Breast epithelium (tissue), 4 donors: ENCODE measurements at places on chromosomes 2 and 18. TPM values are rescaled to one million over a fixed set of nuclear protein-coding genes. Genes with fewer than 3 reads are reported as not detected.
A peak's percentile ranks its signal among the peaks of the same experiment; 100 is the strongest.

MAL gene
- total RNA-seq: not detected

MEP1B gene
- total RNA-seq: 0.33 TPM

C18orf54 gene
- 1.3 TPM for total RNA-seq

TFCP2L1 gene
- 90.3 TPM for total RNA-seq

STAT4 gene
- 5.9 TPM for total RNA-seq

IL1F10 gene
- total RNA-seq: not detected

LRRC30 gene
- not detected for total RNA-seq

SULT1C4 gene
- total RNA-seq: 19.8 TPM

GPR17 gene
- not detected for total RNA-seq

OR6B2 gene
- not detected for total RNA-seq

INO80D gene
- total RNA-seq: 29.9 TPM

IL36RN gene
- total RNA-seq: not detected

SERPINB3 gene
- not detected for total RNA-seq

CFC1 gene
- total RNA-seq: not detected

TMEM37 gene
- total RNA-seq: 43.2 TPM

- peak; percentile 27 for DNase-seq
These were observed 611 bp downstream of the TCF7L1 start for GRCh38 chr2:85133751-85134254.

DNA sequence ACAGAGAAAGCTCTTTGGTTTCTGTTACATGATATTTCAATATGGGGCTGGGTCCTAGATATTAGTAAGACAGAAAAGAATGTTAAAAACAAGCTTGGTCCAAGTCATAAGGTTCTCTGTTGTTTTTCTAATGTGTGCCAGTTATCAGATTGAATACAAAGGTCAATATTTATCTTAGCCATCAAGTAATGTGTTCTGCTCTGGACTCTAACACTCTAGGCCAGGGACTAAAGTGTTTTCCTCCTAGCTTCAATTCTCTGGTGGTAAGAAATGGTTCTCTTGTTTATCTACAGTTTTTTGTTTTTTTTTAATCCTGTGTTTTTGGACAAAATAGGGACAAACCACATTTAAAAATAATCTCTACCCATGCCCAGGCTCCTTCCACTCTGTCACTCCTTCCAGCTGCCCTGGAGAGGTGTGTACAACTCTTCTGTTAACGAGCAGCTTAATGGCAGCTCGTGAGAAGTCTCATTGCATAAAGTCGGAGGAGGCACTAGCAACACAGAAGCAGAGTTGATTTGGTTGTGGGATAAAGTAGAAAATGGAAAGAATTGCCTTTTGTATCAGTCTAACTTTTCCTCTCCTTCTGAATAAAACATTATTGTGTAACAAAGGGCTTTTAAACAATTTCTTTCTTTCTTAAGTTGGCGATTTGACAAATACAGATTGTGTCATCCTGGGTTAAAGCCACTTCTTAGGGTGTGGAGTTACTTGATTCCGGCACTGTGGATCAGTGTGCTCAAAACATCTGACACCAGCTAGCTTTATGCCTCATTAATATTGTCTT lies 8.0 kb upstream of the SESTD1 start:
- no peak for DNase-seq

DNA sequence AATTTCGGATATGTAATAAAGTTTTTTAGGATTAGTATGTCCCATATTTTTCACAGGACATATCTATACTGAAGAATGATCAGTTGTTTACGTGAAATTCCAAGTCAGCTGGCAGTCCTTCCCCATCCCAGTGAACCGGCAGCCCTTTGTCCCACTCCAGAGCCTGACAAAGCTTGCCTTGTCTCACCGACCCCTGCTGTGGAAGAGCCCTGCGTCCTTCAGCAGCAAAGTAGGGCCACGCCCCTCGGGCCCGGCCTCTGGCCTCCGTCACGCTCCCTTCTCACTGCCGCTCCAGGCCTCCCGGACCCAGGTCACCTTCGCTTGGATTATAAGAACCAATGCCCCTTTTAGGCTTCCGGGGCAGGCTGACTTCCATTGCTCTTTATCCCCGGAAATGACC lies 89.8 kb upstream of the TGIF1 start:
- DNase-seq: no peak

- DNase-seq: no peak
These were observed 20.1 kb downstream of the TMEM177 start for GRCh38 chr2:119699016-119699606.

- DNase-seq: no peak
These were observed 28.8 kb upstream of the TMEM18 start for GRCh38 chr2:705971-706511.

DNA sequence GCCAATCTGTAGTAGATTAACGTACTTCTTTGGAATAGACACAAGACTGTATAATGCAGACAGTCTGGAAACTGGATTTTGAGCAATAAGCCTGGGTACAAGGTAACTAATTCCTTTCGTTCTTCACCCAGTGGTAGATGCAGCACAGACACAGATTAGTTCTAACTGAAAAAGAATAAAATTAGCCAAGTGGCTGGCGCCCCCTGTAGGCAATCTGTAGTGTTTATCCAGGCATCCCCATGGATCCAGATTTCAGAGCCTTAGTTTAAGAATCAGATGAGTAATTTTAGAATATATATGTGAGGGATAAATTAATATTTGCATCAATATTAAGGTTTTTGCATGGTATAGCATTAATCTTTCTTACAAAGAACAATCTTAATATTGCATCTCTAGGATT lies 563.9 kb downstream of the DCC start:
- no peak for DNase-seq

GRCh38 chr18:51107598-51108305 lies 77.7 kb downstream of the SMAD4 start:
- DNase-seq: no peak

- no peak for DNase-seq
These were observed 789.7 kb upstream of the SLC39A10 start for GRCh38 chr2:194867328-194867727.

- DNase-seq: peak; percentile 27
These were observed 35.1 kb downstream of the MAL start for GRCh38 chr2:95060446-95061118.

DNA sequence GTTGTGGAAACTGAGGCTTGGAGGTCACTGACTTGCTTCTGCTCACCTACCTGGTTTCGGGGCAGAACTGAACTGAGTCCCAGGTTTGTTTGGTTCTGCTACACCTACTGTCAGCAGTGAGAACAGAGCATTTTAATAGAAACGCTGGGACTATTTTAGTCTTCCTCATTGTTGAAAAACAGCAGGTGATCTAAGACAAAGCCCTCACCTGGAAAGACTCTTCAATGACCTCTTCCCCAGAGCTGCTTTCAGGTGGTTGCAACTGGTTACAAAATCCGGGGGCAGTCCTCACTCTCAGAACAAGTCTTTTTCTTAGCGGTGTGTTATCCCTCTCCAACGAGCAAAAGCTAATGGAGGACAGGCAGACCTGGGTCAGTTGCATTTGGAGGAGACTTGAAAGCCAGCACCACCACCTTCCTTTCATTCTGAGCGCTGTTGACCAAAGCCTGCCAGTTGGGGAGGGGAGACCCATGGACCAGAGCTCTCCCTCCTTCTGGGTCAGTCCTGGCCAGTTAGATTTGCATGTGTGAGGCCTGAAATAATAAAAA lies 217.0 kb downstream of the NCK2 start:
- DNase-seq: no peak

- DNase-seq: no peak
These were observed 353.9 kb downstream of the PID1 start for GRCh38 chr2:228917220-228917619.

GRCh38 chr2:149799013-149799705 lies 211.6 kb upstream of the MMADHC start:
- no peak for DNase-seq

GRCh38 chr2:30218814-30219213 lies 12.5 kb upstream of the LBH start:
- DNase-seq: no peak

- DNase-seq: peak; percentile 43
These were observed 194.2 kb downstream of the INHBB start for GRCh38 chr2:120539937-120540718.

DNA sequence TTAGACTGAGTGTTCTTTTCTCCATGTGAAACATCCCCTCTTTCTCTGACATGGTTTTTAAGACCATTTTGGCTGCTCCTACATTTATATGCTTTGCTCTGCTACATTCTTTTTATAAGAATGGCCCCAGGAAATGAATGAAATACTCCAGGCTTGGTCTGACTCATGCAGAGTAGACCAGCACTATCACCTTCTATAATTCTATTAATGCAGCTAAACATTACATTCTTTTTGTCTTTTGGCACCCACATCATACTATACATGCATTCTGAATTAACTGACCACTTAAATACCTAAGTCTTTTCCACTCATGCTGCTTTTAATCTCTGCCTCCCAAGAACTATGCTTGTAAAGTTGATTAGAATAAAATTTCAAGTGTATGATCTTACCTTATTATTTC lies 94.1 kb downstream of the AAK1 start:
- DNase-seq: no peak

- no peak for DNase-seq
These were observed 113.3 kb downstream of the MAIP1 start for GRCh38 chr2:200068642-200069041.

DNA sequence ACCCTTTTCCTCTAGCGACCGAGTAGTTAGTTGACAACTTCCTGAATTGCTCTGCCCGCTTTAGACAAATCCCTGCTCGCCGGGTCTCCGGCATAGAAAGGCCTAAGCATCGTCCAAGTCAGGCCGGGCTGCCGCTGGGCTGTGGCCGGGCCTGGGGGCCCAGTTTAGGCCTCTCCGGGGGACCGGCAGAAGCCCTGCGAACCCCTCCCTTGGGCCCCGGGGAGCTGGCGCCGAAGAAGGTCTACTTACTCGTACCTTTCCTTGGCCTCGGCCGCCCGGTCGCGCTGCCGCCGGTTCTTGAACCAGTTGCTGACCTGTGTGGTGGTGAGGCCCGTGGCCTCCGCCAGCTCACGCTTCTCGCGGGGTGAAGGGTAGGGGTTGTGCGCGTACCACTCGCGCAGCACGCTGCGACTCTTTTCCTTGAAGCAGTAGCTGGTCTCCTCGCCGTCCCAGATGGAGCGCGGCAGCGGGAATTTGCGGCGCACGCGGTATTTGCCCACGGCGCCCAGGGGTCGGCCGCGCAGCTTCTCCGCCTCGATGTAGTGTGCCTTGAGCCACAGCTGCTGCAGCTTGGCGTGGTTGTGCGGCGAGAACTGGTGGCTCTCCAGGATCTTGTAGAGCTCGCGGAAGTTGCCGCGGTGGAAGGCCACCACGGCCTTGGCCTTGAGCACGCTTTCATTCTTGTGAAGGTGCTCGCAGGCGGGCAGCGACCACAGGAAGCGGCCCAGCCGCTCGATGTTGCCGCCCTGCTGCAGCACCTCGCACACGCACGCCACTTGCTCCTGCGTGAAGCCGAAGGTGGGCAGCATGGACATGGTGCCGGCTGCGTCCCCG lies 739 bp downstream of the SIX2 start:
- no peak for DNase-seq

DNA sequence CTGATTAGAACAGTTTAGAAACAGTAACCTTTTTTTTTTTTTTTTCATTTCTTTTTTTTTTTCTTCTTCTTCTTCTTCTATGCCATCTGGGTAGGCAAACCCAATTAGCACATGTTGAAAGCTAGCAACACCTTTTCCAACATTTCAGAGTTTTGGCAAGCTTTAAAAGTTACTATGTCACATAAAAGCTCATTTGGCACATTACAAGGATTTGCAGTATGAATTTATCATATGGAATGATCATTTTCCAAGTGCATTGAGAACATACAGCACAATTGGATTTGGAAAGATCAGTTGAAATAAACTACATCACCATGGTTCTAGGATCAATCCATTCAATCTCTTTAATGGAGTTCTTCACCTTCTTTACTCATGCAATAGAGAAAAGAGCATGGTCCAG lies 847.0 kb downstream of the LRRTM4 start:
- DNase-seq: no peak

- DNase-seq: peak; percentile 84
These were observed 307.7 kb downstream of the TNS1 start for GRCh38 chr2:217695033-217695520.

GRCh38 chr2:226579519-226579918 lies 220.1 kb downstream of the IRS1 start:
- no peak for DNase-seq

GRCh38 chr2:230896346-230897115 lies 28.5 kb downstream of the GPR55 start:
- DNase-seq: peak; percentile 35
